ENCODE measurements at places on chromosomes 5 and 9. TPM values are rescaled to one million over a fixed set of nuclear protein-coding genes. Genes with fewer than 3 reads are reported as not detected.

DNA sequence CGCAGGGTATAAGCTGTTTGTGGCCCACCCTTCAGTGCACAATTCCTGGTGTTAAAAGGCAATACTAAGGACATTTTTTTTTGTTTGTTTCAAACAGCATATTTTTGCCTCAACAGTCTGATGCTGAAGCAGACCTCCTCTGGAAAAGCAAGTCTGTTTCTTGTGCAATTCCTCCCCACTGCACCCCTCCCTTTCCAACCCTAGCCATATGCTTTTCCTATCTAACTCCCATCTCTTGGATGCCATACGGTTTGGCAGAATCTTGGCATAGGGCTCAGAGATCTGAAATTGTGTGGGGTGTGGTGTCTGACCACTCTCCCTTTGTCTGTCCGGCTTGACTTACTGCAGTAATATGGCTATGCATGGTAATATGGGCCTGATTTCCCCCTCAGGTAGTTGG lies 161.6 kb downstream of the TMEM38B start:
- H3K36me3 ChIP-seq = no peaks in the 10 kb centered on the region
- no peaks in the 10 kb centered on the region for H3K4me1 ChIP-seq
- no peak overlapping the region for H3K27ac ChIP-seq
- no peak overlapping the region for H3K4me3 ChIP-seq
- H3K27me3 ChIP-seq = no peaks in the 10 kb centered on the region

Gene PFN3
- not detected for total RNA-seq

GRCh38 chr5:30838936-30839496 lies 354.5 kb upstream of the CDH6 start:
- no peaks in the 10 kb centered on the region for H3K4me1 ChIP-seq
- H3K27ac ChIP-seq = no peak overlapping the region
- H3K4me3 ChIP-seq = no peak overlapping the region

Gene CCNJL
- 2.1 TPM for total RNA-seq

DNA sequence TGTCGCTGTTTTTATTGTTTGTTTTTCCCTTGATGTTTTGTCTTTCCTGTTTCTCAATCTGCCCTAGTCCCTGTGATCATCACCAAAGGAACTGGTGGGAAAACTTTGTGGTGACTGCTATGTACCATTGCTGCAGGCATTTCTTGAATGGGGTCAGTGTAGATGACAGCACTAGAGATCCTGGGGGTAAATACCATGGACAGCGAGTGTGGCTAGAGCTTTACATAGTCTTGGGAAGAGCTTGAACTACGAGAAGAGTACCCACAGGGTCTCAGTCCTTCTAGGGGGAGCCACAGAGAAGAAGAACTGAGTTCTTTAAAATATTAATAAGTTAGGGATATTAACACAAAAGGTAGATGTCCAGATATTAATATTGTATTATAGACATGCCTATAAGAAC lies 138.8 kb downstream of the PAM start:
- no peaks in the 10 kb centered on the region for H3K36me3 ChIP-seq
- H3K4me1 ChIP-seq = no peaks in the 10 kb centered on the region
- H3K27me3 ChIP-seq = no peaks in the 10 kb centered on the region
- no peak overlapping the region for H3K4me3 ChIP-seq
- no peak overlapping the region for H3K27ac ChIP-seq

Gene CDC20B
- total RNA-seq = 0.30 TPM

Gene ENTPD8
- total RNA-seq = not detected

DNA sequence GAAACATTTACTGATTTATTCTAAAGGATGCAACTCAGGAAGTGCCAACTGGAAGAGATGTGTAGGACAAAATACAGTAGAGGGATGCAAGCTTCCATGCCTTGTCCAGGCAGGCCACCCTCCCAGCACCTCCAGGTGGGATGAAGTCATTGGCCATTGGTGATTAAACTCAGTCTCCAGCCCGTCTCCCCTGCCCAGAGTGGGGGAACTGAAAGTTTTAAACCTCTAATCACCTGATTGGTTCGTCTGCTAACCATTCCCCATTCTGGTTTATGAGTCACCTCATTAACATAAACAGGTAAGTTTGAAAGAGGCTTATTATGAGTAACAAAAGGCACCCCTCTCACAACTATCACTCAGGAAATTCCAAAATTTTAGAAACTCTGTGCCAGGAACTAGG lies 8.1 kb downstream of the TNFAIP8 start:
- H3K4me3 ChIP-seq = no peak overlapping the region
- DNase-seq = no peak
- no peaks in the 10 kb centered on the region for H3K4me1 ChIP-seq
- H3K36me3 ChIP-seq = no peaks in the 10 kb centered on the region

Gene RBM27
- 18.4 TPM for total RNA-seq

Gene RNF180
- total RNA-seq = 16.6 TPM

DNA sequence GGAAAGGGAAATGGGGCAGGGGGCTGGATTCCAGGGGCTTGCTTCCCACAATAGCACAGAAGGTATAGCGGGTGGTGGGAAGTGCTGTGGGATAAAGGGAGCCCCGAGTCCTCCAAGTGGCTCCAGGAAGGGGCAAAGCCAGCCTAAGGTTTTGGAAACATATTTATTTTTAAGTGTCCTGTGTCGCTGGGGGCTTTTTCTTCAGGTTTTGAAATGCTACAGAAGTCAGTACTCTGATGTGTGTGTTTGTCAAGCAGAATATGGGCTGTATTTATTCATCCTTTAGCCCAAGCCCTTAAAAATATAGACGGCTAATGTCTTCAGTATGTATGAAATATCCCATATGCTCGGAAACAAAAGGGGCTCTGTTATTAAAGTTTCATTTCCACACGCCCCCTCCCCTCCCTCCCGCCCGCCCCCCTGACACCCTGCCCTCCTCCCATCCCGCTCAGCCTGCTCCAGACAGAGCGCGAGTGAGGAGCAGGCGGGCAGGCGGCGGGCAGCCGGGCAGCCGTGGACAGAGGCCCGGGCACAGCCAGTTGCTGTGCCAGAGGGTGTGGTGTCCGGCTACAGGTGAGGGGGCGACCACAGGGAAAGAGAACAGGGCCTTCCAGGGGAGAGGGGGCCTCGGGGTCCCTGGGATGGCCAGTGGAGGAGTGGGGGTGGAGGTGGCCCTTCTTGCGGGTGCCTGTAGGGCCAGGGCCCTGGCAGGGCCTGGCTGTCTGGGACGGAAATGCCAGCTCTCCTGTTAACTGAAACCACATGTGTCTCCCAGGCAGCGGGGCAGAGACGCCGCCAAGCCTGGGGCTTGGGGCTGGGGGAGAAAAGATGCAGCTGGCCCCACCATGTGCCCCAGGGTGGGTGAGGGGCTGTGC lies 39.6 kb upstream of the SYNPO start:
- peak overlapping the region; percentile 40 for H3K4me3 ChIP-seq
- no peaks in the 10 kb centered on the region for H3K36me3 ChIP-seq
- H3K4me1 ChIP-seq = peaks cover 51% of the 10 kb centered on the region
- DNase-seq = no peak
- peak overlapping the region; percentile 92 for H3K27ac ChIP-seq

DNA sequence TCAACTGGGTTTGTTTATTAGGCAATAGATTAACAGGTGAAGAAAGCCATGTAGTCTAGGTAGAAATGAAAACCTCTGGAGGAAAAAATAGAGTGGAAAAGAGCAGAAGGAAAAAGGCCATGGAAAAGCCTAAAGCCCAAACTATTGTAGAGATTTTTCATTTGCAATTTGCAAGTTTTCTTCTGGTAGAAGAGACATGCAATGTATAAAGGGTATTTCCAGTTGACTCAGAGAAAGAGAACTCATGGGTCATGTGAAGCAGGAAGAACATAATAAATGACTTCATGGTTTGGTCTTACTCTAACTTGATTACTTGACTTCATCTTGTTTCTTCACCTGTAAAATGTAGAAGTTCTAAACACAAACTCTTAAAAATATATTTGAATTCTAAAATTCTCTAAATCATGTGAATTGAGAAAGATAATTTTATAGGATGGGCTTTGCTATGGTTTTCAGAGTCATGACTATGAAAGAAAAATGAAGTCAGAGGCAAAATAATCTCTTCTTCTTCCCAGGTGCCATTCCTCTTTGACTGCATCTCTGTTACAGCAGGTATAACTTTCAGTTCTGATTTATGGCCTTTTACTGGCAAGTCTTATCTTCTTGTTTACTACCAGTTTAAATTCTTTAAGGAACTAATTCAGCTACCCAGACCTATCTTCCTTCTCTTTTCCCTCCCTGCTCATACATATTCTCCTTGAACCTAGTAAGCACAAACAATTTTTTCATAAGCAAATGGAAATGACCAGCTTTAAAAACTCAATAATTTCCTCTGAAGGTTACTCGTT lies 47.7 kb upstream of the TMC1 start:
- no peak overlapping the region for H3K27ac ChIP-seq
- no peaks in the 10 kb centered on the region for H3K27me3 ChIP-seq
- no peaks in the 10 kb centered on the region for H3K36me3 ChIP-seq
- DNase-seq = no peak
- H3K4me1 ChIP-seq = peaks cover 3% of the 10 kb centered on the region
- H3K4me3 ChIP-seq = no peak overlapping the region

GRCh38 chr5:108382784-108383330 lies 959 bp upstream of the FBXL17 start:
- H3K27ac ChIP-seq = peak overlapping the region; percentile 96
- no peaks in the 10 kb centered on the region for H3K36me3 ChIP-seq
- H3K27me3 ChIP-seq = no peaks in the 10 kb centered on the region
- H3K4me3 ChIP-seq = peak overlapping the region; percentile 75
- peaks cover 3% of the 10 kb centered on the region for H3K4me1 ChIP-seq

DNA sequence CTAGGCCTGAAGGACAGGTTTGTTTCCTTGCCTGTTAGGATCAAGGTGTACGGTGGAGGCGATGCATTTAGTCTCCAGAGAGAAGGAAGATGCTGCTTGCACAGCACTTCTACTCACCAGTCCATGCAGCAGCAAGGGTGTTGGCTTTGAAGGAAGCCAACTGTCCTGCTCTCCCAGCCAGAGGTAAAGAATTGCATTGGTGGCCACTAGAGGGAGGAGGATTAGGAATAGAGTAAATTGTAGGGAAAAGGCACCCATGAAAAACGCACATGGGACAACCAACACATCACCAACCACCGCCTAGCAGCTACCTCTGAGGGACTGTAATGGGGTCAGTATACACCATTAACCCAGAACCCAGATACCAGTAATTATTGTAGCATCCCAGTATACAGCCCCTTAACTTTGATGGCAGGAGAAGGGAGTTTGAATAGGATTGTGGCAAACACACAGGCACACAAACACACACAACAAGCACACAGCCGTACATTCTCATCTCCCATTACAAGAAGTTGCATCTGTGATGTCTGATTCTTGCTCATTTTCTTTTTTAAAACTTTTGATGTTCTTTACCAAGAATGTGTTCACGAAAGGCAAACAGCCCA lies 267.7 kb downstream of the ADAMTS6 start:
- H3K36me3 ChIP-seq = no peaks in the 10 kb centered on the region
- no peaks in the 10 kb centered on the region for H3K27me3 ChIP-seq
- no peak overlapping the region for H3K27ac ChIP-seq
- no peak overlapping the region for H3K4me3 ChIP-seq

- no peaks in the 10 kb centered on the region for H3K36me3 ChIP-seq
- H3K27ac ChIP-seq = no peak overlapping the region
- no peak overlapping the region for H3K4me3 ChIP-seq
Observed at GRCh38 chr9:85428230-85428629, 313.5 kb downstream of the AGTPBP1 start.

DNA sequence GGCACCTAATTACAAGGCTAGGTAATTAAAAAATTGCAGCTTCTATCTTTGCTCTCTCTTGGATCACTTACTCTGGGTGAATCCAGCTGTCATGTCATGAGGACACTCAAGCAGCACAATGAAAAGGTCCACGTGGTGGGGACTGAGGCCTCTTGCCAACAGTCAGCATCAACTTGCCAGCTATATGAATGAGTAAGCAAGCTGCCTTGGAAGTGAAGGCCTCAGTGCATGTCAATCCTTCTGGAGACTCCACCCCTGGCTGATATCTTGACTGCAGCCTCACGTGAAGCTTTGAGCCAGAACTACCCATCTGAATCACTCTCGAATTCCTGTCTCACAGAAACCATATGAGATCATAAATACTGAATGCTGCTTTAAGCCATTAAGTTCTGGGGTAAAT lies 140.5 kb downstream of the SNX18 start:
- no peaks in the 10 kb centered on the region for H3K27me3 ChIP-seq
- no peaks in the 10 kb centered on the region for H3K36me3 ChIP-seq
- H3K27ac ChIP-seq = no peak overlapping the region

DNA sequence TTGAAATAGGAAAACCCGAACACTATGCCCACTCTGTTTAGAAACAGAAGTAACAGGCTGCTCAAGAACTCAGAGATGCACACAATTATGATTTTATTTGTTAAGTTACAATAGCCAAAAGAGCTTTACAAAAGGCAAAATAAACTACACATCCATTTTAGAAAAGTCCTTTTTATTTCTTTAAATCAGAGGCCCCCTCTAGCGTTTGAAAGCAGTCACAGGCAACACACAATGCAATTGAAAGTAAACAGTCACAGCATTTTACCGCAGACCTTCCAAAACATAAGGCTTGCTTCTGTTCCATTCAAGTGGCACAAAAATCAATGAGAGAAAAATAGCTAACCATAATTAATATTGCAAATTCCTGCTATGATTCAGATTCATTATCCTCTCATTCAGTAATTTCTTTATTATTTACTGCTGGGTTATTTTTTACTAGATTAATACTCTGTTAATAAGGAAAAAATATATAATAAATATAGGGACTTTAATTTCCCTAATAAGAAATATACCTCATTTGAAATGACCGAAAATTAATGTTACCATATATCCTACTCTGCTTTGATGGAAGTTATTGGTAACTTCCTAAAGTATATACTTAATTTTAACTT lies 78.3 kb downstream of the CEP120 start:
- H3K4me1 ChIP-seq = no peaks in the 10 kb centered on the region
- H3K27ac ChIP-seq = no peak overlapping the region
- DNase-seq = peak; percentile 23
- H3K27me3 ChIP-seq = no peaks in the 10 kb centered on the region
- no peaks in the 10 kb centered on the region for H3K36me3 ChIP-seq

DNA sequence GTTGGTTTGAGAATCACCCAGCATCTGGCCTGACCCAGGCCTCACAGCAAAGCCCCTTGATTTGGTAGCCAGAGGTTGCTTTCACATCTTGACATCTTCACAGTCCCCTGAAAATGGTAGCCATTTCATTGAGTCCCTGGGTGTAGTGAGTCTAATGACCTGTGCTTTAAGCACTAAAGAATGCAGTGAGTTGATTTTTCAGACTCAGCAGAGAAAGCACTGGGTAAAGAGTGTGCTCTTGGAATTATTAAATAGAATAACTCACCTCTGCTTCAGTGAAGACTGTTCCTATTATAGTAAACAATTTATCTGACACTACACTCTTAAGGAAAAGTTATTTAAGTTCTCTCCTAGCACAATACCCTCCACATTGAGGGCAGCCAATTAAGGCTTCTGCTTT lies 56.2 kb downstream of the PTCD2 start:
- H3K4me1 ChIP-seq = no peaks in the 10 kb centered on the region
- no peaks in the 10 kb centered on the region for H3K27me3 ChIP-seq

Gene GDA
- 0.88 TPM for total RNA-seq

Gene IFNA2
- total RNA-seq = not detected

- DNase-seq = no peak
- H3K27ac ChIP-seq = no peak overlapping the region
- no peaks in the 10 kb centered on the region for H3K27me3 ChIP-seq
- no peaks in the 10 kb centered on the region for H3K36me3 ChIP-seq
- H3K4me3 ChIP-seq = no peak overlapping the region
Observed at GRCh38 chr9:1073497-1073896, 23.3 kb downstream of the DMRT2 start.
